AG08396 (cell line): ENCODE measurements at places on chromosomes 5 and 9.

DNA sequence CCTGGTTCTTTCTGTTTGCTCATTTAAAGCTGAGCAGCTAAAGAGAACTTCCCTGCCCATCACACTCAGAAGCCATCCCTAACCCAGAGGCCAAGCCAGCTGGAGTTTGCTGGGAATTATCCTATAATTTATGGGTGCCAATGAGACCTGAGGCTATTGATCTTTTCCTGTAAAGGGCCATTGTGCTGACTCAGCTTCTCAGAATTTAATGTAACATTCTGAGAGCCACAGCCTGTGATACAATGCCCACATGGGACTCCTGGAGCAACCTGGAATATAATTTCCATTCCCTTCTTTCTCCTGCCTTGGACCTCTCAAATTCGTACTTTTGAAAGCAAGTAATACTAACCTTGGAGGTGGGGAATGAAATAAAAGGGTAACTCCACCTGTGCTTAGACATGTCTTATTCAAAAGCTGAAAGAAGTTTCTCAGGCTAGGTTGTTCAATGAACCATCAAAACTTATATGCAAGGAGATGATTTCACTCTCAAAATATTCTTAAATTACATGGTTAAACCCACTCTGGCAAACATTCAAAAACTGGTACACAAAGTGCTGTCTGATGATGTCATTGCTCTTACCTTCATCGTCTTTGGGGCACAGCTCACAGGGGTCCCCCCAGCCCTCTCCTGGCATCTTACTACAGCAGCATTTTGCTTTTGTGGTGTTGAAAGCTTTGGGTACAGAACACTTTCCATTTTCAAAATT is 206.7 kb downstream of the SLC12A2 start:
- DNase-seq = no peak

DNA sequence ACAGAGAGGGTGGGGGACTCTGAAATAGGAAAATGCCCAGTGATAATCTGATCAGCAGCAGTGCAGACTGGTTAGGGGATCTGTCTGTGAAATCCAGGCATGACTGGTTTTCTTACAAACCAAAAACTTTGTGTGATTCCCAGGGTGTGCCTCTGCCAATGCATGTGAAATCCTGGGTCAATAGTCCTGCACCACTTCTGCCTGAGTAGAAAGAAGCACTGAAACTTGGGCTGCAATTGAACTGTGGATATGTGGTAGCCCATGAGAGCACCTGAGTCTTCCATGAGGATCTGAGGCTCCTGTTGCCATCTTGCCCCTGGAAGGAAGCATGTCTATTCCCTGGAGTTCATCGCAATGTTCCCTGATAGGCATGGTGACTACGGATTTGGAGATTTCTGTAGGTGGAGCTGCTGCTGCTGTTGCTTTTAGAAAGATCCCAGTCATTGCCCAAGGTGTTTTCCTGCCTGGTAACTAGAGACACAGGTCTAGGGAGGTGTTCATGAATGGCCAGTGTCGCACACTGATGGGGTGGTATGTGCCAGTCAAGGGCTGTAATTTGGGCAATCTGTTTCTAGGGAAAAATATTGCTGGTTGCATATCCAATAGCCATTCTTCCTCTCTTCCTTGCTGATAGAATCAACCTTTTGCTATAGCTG is 146.7 kb downstream of the CARTPT start:
- DNase-seq = no peak

DNA sequence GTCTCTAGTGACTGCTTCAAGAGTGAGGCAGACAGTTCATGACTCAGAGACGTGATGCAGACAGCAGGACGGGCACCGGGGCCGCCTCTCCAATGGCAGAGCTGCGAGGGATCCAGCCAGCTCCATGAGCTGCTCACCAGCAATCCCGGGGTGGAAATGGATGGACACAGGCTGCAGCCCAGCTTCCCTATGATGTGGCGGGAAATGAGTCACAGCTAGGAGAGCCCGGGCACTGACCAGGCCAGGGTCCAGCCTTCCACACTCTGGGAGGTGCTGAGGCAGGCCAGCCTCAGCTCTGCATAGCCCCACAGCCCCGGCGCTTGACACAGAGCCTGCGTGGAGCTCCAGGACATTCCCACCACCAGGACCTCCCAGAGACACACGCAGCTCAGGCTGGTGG is 244.8 kb upstream of the IRX2 start:
- no peak for DNase-seq

DNA sequence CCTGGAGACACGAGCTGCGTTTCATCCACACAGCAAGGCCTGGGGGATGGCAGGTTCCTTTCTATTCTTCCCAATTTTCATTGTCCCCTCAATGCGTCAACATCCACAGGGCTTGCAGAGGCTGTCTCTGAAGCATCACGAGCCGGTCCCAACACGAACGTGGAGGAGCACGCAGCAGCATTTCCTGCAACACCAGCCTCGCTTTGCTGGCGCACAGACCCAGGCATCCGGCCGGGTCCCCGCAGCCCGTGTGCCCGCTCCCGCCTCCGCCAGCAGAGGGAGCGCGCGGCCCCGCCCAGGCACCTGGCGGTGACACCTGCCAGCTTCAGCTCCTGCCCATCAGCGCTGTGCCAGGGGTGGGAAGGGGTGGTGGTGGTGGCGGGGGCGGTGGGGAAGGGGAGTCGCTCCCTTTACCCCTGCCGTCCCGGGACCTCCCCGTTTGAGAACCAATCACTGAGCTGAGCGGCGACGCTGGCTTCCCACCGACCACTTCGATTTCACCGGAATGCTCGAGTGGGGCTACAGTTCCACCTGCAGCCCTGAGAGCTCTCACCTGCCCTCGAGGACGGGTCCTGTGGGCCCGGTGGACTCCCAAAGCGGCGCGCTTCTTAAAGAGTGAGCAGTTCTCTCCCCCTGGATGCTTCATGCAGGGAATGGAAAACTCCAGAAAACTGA is 464.5 kb downstream of the ICE1 start:
- DNase-seq = no peak

- peak; percentile 46 for DNase-seq
Observed at GRCh38 chr9:129487658-129488483, 133.0 kb downstream of the C9orf50 start.

GRCh38 chr9:107389617-107390071 is 99.9 kb downstream of the KLF4 start:
- no peak for DNase-seq

- no peak for DNase-seq
Observed at GRCh38 chr5:147819261-147819770, 12.2 kb downstream of the SPINK1 start.

GRCh38 chr9:124124729-124125650 is 113.4 kb downstream of the LHX2 start:
- no peak for DNase-seq

- DNase-seq = no peak
Observed at GRCh38 chr9:16032799-16033198, 480.0 kb downstream of the CCDC171 start.

DNA sequence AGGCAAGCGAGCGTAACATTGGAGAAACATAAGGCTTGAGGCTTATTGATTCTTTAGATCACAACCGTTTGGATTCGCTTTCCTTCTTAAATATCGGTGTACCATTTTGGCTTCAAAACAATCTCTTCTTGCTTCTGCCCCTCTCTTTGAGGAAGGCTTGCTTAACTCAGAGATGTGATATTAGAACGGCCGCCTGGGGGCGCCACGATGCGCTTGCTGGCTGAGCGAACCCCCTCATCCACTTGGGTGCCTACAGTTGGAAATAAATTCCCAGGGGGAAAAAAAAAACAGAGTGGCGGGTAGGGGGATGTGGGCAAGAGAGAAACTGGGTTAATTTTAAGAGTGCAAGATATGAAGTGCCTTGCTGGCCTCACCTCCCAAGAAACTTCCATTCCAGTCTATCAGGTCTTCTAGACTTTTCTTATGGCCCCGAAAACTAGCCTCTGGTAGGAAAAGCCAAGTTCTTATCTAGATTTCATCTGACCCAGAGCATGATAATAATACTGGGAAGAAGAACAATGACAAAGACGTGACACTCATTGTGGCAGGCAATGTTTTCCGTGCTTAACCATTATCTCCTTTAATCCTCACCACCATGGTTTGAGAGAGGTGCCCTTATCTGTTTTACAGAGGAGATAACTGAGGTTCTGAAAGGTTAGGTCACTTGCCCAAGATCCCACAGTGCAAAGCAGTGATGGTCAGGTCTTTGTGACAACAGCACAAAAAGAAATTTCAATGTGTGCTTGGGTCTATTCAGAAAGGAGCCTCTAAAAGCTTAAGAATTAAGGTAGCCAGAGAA is 115.8 kb downstream of the DPYSL3 start:
- no peak for DNase-seq
